ENCODE measurements at places on chromosomes 5 and 9.

GRCh38 chr5:138351517-138351916, 968 bp upstream of the KDM3B start:
- DNase-seq: no peak
- H3K36me3 ChIP-seq: peaks cover 50% of the 10 kb centered on the region
- peak overlapping the region; percentile 60 for H3K4me3 ChIP-seq
- H3K27me3 ChIP-seq: no peaks in the 10 kb centered on the region
- no peak overlapping the region for H3K27ac ChIP-seq

DNA sequence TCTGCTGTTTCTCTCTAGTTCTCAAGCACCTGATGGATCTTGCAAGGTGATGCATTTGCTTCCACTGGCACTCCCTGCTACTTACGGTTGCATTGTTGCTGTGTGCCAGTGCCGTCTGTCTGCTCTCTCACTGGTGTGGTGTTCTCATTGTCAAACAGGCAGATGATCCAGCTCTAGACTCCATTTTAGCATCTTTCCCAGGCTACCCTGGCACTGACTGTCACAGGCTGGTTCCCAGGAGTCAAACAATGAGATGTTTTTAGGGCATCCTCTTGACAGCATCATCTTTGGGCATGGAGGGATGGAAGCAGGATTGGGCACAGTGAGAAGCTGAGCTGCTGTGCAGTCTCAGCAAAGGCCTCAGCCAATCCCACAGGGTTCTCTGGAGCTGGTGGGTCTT, 12.9 kb downstream of the MTRR start:
- no peak overlapping the region for H3K27ac ChIP-seq
- no peak for DNase-seq
- no peaks in the 10 kb centered on the region for H3K27me3 ChIP-seq
- no peak overlapping the region for H3K4me3 ChIP-seq

- H3K27ac ChIP-seq: no peak overlapping the region
- H3K27me3 ChIP-seq: no peaks in the 10 kb centered on the region
- no peaks in the 10 kb centered on the region for H3K4me1 ChIP-seq
- no peaks in the 10 kb centered on the region for H3K36me3 ChIP-seq
- no peak overlapping the region for H3K4me3 ChIP-seq
Measured at GRCh38 chr9:83440641-83441040, 97.6 kb downstream of the FRMD3 start.

DNA sequence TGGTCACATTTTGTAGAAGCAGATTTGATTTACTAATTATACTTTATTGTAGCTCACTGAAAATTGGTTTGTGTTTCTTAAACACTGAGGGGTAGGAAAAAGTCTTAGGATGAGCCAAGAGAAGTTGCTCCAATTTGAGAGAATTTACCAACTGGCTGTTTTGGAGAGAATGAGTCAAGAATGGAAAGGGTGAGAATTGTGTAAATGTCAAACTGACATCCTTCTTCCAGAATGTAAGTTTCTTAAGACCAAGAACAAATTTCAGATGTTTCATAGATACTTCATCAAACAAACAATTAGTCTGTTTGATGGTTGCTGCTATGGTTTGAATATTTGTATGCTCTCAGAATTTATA, 106.2 kb upstream of the TXNDC8 start:
- no peaks in the 10 kb centered on the region for H3K27me3 ChIP-seq
- no peak for DNase-seq
- H3K4me3 ChIP-seq: no peak overlapping the region
- H3K36me3 ChIP-seq: no peaks in the 10 kb centered on the region

DNA sequence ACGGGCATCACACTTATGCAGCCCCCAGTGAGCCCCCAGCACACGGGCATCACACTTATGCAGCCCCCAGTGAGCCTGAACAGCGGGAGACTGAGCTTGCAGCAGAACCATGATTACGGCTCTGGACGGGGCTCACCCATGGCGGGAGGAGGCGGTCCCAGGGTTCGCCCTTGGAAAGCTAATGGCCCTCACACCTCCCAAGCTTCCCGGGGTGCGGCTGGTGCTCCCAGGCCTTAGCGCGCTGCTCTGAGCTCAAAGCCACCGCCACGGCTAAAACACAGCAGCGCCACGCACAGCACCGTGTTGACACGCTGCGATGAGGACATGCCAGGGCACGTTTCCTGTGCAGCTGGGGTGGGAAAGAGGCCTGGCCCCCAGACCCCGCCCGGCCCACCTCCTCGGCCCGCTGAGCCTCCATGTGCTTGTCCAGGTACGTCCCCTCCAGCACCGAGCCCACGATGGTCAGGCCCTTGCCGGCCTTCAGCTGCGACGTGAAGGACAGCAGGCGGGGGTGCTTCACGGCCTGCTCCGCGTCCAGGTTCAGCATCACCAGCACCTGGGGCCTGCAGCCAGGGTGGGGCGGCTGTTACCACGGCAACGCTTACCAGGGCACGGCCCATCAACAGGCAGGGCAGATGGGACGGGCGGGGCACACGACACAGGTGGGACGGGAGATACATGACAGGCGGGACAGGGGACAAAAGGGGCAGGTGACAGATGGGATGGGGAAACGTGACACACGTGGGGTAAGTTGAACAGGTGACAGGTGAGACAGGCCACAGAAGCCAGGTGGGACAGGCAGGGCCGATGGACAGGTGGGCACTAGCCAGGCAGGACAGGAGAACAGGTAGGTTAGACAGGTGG, 38.4 kb downstream of the SLC12A7 start:
- peaks cover 9% of the 10 kb centered on the region for H3K36me3 ChIP-seq
- no peak for DNase-seq

DNA sequence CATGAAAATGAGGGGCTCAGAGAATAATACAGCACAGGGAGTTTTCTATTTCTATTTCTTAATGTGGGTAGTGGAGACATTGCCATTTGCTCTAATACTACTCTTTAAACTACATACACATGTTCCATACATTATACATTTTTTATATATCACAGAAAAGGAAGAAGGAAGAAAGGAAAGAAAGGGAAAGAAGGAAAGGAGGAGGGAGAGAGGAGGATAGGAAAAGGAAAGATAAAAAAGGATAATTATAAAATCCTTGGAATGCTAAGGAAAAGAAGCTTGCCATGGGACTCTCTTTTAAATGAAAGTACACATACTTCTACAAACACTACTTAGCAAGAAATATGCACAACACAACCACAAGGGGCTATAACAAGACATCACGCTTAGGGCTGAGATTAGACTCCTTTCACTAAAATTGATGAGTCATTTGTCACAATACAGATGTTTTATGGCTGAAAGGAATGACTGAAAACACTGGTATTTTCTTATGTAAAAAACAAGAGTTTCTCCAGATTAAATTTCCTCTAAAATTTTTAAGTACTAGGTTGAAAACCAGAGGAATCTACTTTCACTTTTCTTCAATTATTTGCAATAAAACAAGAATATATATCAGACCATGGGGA, 219.8 kb downstream of the ARL15 start:
- no peak overlapping the region for H3K4me3 ChIP-seq
- H3K27me3 ChIP-seq: no peaks in the 10 kb centered on the region
- no peak for DNase-seq
- no peak overlapping the region for H3K27ac ChIP-seq
- H3K36me3 ChIP-seq: no peaks in the 10 kb centered on the region

DNA sequence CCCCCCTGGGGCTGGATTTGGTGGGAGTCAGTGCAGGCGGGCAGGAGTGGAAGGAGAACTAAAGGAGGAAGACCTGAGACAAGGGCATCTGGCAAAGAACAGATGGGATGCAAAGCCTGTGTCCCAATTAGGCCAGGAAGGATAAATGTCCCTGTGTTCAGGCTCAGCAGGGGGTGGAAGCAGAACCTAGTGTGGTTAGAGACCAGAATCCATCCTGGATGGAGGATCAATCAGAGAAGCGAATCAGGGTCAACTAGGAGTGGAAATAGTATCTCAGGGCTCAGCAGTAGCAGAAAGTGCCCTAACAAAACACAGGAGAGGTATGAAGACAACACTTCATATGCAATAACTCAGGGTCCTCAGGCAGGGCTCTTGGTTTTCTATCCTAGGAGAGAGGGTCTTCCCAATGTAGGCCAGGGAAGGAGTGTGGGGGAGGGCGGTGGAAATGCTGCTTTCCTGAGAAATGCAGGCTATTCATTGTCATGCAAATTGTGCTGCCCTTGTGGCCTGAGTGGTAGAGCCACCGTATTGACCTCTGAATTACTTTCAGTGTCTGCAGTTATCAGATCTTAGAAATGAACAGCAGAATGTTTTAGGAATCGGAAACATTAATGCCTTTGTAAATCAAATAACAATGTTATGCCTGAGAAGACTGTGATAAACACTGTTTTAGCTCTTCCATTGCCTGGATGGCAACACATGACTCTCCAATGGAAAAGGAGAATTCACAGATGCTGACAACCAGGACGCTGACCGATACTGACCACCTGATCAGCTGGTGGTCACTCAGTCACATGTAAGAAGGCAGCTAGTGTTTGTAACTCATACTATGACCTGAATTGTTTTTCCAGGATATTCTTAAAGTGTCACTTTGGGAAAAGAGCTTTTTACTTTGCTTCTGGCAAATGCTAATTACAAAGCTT, 323.6 kb downstream of the SEMA5A start:
- no peak for DNase-seq
- H3K4me3 ChIP-seq: no peak overlapping the region
- H3K27ac ChIP-seq: no peak overlapping the region
- H3K4me1 ChIP-seq: no peaks in the 10 kb centered on the region
- H3K36me3 ChIP-seq: no peaks in the 10 kb centered on the region

DNA sequence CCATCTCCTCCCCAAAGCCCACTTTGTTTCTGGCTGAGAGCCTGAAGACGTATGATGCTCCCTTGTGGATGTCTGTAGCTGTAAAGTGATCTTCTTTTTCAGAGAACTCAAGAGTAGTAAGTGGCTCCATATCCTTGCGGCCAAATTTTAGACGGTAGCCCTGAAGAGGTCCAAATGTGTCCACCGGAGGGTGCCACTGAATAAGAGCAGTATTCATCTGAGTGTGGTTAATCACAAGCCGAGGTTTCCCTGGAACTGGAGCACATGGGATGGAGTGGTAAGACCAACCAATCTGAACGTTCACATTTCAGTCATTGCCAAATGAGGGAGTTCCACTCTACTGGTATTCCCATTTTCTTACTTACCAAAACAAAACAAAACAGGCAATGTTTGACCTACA, 686.5 kb upstream of the DMAC1 start:
- no peaks in the 10 kb centered on the region for H3K27me3 ChIP-seq
- DNase-seq: no peak
- H3K36me3 ChIP-seq: no peaks in the 10 kb centered on the region
- no peak overlapping the region for H3K4me3 ChIP-seq
- H3K27ac ChIP-seq: no peak overlapping the region

- H3K4me1 ChIP-seq: peaks cover 26% of the 10 kb centered on the region
- peak overlapping the region; percentile 72 for H3K4me3 ChIP-seq
- peaks cover 61% of the 10 kb centered on the region for H3K27me3 ChIP-seq
- no peak for DNase-seq
Measured at GRCh38 chr5:32708949-32709348, 2.2 kb upstream of the NPR3 start.

DNA sequence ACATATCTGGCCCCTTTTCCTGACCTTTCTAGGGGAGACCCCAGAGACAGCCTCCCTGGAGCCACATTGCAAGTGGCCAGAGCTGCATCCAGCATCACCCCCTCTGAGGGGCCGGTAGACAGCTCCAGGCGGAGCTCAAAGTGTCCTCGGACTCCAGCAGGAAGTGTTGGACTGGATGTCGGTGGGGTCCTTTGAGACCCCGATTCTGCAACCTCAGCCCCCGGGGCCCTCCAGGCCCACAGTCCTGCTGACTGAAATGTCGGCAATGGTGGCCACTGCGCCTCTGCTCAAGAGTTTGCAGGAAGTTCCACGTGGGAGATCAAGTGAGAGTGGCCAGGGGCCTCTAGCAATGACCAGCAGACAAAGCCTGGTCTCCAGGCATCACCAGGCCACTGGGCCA, 115.9 kb upstream of the FOXD4L5 start:
- H3K27me3 ChIP-seq: no peaks in the 10 kb centered on the region
- no peak overlapping the region for H3K4me3 ChIP-seq
- H3K36me3 ChIP-seq: no peaks in the 10 kb centered on the region

- no peaks in the 10 kb centered on the region for H3K27me3 ChIP-seq
- no peaks in the 10 kb centered on the region for H3K4me1 ChIP-seq
- H3K4me3 ChIP-seq: no peak overlapping the region
- DNase-seq: no peak
- H3K27ac ChIP-seq: no peak overlapping the region
- H3K36me3 ChIP-seq: no peaks in the 10 kb centered on the region
Measured at GRCh38 chr9:112531666-112532282, 45.1 kb downstream of the KIAA1958 start.
